ENCODE measurements at places on chromosomes 7 and 10. TPM values are rescaled to one million over a fixed set of nuclear protein-coding genes. Genes with fewer than 3 reads are reported as not detected.

DNA sequence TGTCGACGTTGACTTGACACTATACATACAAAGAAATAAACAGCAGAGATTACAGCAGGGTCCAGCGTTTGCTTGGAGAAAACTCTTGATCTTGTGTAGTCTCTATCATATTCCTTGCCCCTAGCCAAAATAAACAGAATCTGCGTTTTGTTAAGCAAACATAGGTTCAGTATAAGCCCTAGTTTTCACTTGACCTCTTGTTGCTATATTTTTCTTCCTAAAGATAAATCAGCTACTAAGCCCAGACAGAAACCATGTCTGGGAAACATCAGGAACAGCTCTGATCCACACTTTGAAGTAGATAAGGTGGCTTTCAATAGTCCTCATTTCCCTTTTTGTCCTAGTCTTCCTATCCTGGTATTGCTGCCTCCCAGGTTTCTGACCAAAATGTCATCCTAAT lies 328.2 kb upstream of the MAGI2 start:
- no peak for DNase-seq

GRCh38 chr7:126718419-126718818 lies 534.3 kb downstream of the GRM8 start:
- no peak for DNase-seq

DNA sequence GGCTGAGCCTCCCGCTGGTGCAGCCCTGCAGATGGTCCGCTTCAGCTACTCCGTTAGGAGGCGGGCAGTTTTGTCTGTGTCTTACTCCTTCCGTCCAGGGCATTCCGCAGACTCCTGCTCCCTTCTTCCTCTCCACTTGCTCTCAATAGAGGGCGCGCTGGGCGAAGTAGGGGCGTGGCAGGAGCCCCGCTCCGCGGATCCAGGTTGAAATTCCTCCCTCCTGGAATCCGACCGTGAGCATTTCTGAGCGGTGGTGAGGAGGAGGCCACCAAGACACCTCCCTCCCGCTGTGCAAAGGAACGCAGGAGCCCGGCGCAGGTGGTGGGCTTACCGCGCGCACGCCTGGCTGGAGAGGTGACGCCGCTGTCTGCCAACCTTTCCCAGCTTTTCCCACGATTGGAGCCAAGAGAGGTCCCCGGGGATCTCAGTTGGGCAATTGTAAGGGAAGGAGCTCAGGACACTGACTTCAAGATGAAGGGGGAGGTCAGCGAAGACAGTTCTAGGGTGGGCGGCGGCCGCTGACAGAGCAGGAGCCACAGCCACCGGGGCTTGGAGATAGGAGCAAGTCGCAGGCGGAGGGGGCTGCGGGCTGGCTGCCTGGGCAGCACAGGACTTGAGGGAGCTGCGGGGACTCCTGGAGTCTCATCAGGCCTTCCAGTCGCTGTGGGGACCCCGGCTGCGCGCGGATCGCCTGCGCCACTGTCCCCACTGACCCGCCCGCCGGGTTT lies 1011.3 kb downstream of the XPNPEP1 start:
- DNase-seq: no peak

DNA sequence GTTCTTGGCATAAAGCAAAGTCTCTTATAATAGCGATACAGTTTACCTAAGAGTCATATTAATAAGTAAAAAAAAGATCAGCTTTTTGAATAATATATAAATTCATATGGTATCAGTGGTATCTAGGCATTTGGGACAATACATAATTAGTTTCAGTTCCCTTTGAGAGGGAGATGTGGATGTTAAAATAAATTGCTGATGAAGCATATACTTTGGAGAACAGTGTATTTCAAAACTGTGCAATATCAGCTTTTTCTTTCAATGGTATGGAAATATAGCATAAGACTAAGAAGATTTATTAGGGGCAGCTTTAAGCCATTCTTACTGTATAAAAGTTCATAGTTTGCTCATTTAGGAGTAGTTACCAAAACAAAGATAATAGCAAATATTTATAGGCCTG lies 35.5 kb downstream of the MDFIC start:
- no peak for DNase-seq

GRCh38 chr10:73892310-73893030 lies 18.1 kb upstream of the CAMK2G start:
- no peak for DNase-seq

DNA sequence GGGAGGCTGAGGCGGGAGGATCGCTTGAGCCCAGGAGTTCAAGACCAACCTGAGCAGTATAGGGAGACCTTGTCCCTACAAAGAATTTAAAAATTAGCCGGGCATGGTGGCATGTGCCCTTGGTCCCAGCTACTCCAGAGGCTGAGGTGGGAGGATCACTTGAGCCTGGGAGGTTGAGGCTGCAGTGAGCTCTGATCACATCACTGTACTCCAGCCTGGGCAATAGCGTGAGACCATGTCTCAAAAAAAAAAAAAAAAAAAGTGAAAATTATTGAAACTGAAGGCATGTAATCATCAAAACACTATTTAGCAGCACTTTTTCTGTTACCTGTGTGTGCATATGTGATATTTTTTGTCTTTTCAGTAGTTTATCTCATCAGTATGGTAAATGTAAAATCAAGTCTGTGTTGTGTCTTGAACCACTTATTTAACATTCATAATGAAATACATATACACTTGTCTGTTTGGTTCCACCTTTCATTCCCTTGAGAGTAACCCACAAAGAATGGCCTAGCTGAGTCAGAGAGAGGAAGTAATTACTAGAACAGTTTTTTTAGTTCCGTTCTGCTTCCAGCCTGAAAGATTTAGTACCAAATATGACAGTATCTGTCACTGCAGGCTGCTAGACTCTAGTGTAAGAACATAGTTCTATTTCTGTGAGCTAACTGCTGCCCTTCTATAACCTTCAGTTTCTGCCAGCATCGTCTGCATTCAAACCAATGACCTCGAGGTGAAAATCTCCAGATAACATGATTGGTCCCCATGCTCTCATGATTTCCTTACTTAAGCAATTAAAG lies 68.6 kb downstream of the MMRN2 start:
- no peak for DNase-seq

DNA sequence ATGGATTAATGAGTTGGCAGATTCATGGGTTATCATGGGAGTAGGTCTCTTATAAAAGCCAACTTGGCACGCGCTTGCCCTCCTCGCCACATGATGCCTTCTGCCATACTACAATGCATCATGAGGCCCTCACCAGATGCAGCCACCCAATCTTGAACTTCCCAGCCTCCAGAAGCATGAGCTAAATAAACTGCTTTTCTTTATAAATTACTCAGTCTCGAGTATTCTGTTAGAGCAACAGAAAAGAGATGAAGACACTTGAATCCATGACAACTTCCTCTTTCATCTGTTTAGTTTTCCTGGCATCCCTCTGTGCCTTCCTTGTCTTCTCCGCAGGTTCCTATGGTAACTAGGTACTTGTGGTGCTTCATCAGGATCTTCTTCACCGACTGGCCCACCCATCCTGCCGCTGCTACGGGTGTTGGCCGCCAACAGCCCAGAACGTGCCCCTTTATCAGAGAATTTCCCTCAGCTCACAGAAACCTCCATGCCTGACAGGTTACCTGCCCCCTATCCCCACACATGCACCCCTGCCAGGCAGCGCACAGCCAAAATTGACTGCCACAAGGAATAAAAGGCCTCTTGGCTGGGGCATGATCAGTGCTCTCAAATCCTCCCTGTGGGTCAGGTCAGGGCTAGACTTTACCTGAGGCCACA lies 28.0 kb upstream of the PPIF start:
- DNase-seq: no peak

DNA sequence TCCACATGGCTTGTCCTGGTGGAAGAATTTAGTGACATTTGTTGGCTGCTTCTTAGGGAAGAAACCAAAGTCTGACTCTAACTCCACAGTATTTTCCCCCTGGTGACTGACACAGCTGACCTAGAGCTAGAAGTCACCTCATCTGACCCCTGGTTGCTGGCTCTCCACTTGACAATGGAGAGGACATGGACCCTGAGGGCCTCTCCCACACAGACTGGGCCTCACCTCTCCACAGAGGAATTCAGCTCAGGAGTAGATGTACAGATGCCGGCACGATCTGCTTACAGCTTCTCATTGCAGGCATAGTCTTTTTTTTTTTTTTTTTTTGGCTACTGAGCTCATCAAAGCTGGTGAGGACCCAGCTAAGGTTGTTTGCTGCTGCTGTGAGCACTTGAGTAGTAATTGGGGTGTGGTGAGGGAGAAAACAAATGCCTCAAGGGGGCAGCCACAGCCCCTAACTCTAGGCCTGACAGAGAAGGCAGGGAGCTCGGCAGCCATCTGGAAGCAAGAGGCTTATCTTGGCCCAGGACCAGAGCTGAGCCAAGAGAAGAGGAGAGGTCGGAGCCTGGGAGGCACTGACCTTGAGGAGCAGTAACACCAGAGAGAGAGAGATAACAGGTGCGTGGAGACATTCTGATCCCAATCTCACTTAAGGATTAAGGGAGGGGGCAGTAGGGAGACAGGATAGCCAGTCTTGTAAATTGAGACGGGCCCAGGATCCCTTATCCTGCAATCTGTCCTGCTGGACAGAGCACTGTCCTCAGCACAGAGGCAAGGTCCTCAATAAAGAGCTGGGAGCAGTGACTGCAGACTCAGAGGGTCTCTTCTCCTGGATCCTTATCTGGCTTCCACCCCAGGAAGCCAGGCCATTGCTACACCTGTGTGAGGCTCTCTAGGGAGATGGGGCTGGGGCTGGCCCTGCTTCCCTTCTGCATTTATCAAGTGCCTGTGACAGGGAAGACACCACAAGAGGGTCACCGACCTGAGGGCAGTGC lies 9.4 kb downstream of the PRSS58 start:
- no peak for DNase-seq

GRCh38 chr10:33760056-33760943 lies 425.8 kb upstream of the NRP1 start:
- DNase-seq: no peak

DNA sequence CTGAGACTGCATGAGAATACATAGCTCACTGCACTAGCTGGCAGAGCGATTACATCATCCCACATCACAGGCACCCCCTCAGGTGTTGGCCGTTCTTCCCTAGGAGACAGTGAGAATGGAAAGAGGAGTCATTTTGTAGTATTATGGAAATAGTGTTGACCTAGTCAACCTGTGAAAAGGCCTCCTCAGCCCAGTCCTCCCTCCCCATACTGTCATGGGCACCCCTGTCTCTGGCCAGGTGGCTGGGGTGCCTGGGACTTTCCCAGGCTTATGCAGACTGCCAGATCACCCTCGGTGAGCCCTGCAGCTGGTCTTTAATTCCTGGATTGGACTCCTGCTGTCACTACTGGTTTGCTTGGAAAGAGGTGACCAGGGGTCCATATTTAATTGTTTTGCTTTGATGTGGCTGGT lies 4.0 kb downstream of the INPP5A start:
- DNase-seq: no peak

- no peak for DNase-seq
Observed at GRCh38 chr7:86788948-86789347, 145.2 kb downstream of the GRM3 start.

GRCh38 chr7:36486336-36486735 lies 96.7 kb downstream of the ANLN start:
- DNase-seq: no peak

DNA sequence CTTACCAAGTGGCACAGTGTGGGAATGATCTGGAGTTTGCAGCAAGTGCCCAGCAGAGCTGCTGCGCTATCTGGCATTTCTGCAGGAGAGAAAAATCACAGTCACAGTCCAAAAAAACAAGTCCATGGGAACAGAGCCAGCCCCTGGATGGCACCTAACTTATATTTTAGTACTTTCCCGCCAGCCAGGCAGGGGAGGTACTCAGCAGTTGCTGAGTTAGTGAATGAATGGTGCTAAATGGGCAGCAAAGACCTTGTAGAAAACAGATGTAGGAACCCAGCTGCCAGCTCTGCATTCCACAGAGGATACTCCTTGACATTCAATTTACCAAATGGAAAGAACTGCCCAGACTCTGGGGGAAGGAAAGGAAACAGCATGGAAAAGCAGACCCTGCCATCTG lies 54.5 kb downstream of the GSDME start:
- no peak for DNase-seq

DNA sequence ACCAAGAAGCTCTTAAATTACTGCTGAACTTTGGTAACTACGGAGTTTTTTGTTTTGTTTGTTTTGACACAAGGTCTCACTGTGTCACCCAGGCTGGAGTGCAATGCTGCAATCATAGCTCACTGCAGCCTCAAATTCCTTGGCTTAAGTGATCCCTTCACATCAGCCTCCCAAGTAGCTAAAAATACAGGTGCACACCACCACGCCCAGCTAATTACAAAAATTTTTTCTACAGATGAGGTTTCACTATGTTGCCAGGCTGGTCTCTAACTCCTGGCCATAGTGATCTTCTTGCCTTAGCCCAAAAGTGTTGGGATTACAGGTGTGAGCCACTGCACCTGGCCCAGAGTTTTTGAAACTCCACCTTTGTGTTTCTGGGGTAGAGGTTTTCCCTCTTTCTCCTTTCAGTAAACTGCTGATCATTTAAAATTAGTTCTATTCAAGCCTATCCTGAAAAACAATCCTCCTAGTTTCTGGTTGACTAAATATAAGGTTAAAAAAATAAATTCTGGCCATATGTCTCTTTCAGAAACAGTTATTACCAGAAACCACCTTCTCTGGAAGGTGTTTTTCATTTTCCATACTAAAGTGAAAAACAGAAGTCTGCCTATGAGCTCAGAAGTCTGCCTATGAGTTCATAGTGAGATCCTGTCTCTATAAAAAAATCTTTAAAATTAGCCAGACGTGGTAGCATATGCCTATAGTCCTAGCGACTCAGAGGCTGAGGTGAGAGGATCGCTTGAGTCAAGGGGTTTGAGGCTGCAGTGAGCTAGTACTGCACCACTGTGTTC lies 63.9 kb downstream of the VOPP1 start:
- DNase-seq: no peak

Gene ZNF239
- total RNA-seq: 1.5 TPM

Gene LHFPL3
- total RNA-seq: not detected

Gene AKR1D1
- not detected for total RNA-seq

Gene ZNF425
- total RNA-seq: 0.98 TPM

Gene CHAT
- not detected for total RNA-seq

Gene GTF2IRD1
- total RNA-seq: 2.0 TPM

Gene TMEM270
- not detected for total RNA-seq

Data from activated naive CD8-positive, alpha-beta T cell treated with anti-CD3 and anti-CD28 coated beads for 36 hours (primary cell).